Neuronal stem cell (in vitro differentiated cells): ENCODE measurements at places on chromosomes 3 and 15.

- no peak overlapping the region for H3K4me3 ChIP-seq
- no peak overlapping the region for H3K27ac ChIP-seq
- no peaks in the 10 kb centered on the region for H3K36me3 ChIP-seq
- no peaks in the 10 kb centered on the region for H3K27me3 ChIP-seq
- H3K4me1 ChIP-seq: no peaks in the 10 kb centered on the region
These were observed 37.7 kb upstream of the IQCF6 start for GRCh38 chr3:51816723-51817122.

- peak; percentile 57 for DNase-seq
- H3K36me3 ChIP-seq: no peaks in the 10 kb centered on the region
- peaks cover 9% of the 10 kb centered on the region for H3K4me1 ChIP-seq
- no peak within 1 kb of the TSS for H3K27ac ChIP-seq
These were observed at the start of gene GABRA5 for GRCh38 chr15:26866298-26867199. TSS of gene GABRA5 (plus strand) at chr15:26867062. CDS start at chr15:26869249, 2,187 bp downstream.

DNA sequence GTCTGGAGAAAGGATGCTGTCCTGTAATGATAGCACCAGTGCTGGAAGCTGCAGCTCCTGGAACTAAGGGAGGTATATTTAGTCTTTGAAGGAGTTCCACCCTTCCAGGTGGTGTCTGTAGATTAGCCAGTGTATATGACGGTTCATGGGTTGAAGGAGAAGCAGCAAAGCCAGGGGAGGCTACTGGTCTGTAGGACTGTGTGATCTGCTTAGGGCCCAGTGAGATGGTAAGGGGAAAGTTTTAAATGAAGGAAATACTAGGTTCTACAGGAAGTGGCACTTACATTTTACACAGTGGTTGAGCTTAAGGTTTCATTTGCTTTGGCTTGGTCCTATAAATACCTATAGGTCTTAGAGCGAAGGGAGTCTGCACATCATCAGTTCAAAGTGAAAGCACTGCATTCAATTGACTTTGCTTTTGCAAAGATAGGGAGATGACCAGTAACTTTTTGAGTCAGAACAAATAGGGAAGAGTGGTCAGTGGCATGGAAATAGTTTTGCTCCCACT lies 5.6 kb downstream of the SLC25A38 start:
- DNase-seq: no peak
- H3K4me1 ChIP-seq: peaks cover 3% of the 10 kb centered on the region
- no peak overlapping the region for H3K27ac ChIP-seq
- H3K36me3 ChIP-seq: peaks cover 56% of the 10 kb centered on the region
- no peak overlapping the region for H3K4me3 ChIP-seq

DNA sequence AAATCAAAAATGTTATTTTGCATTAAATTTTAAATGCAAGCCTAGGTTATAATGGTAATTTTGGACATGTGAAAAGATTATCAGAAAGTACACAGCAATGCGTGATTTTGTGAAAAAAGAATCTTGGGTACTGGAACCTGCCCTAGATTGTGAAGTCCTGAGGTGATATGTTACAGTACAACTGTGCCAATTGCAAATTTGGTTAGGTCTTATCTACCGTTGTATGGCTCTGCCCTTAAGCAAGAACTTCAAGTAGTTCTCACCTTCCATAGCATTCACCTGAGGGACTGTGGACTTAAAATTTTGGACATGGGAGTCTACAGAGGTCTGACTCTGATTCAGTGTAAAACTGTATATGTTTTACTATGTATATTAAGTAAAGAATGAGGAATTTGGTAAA lies 140.2 kb downstream of the PEX5L start:
- no peaks in the 10 kb centered on the region for H3K4me1 ChIP-seq
- H3K4me3 ChIP-seq: no peak overlapping the region
- H3K27me3 ChIP-seq: no peaks in the 10 kb centered on the region
- no peak overlapping the region for H3K27ac ChIP-seq

DNA sequence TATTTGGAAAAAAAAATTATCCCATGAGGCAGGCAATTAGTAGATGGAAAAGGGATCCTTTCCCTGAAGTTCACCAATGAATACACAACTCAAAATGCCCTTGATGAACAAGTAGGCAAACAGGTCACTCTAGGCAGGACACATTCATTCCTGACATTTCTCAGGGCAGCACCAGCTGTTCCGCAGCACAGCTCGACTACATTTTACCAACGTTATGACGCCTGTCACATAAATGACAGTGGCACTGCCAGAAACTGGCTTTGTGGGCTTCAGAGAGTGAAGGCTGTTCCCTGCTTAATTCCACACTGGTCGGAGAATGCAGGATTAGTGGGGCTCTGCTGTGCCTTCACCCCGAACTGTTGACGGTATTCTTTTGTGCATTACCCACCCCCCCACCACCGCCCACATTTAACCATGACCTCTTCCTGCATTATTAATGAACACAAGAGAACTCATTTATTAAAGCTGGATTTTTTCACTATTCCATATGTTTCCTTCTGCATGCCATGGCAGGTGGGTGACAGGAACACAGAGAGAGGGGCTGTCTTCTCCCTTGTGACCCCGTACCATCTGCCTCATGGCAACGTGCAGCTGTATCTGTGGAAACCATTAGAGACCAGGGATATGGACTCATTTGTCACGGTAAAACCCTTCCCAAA lies 197.6 kb downstream of the PDZRN3 start:
- DNase-seq: no peak
- H3K4me3 ChIP-seq: no peak overlapping the region
- H3K36me3 ChIP-seq: no peaks in the 10 kb centered on the region
- H3K27me3 ChIP-seq: no peaks in the 10 kb centered on the region
- peaks cover 12% of the 10 kb centered on the region for H3K4me1 ChIP-seq
